Non-pigmented ciliary epithelial cell (primary cell): ENCODE measurements at places on chromosomes 13 and 19.
A peak's percentile ranks its signal among the peaks of the same experiment; 100 is the strongest.

- DNase-seq: no peak
Observed at GRCh38 chr19:33484226-33484774, 37.3 kb downstream of the PEPD start.

DNA sequence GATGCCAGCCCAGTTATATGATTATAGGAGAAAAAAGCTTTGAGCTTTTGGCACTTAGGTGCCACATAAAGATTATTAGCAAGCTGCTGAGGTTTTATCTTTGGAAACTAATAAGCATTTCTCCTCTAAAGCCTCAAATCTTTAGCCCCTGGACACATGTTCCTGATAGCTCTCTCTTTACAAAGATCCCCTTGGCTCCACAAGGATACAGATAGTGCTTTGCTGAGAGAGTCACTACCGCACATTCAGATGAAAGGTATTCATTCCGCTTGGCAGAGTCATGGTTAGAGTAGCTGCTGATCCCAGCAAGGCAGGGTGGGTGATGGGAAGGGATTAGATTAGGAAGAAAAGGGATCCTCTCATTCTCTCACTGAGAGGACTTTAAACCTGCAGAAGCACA is 28.2 kb upstream of the PSG7 start:
- peak; percentile 47 for DNase-seq

DNA sequence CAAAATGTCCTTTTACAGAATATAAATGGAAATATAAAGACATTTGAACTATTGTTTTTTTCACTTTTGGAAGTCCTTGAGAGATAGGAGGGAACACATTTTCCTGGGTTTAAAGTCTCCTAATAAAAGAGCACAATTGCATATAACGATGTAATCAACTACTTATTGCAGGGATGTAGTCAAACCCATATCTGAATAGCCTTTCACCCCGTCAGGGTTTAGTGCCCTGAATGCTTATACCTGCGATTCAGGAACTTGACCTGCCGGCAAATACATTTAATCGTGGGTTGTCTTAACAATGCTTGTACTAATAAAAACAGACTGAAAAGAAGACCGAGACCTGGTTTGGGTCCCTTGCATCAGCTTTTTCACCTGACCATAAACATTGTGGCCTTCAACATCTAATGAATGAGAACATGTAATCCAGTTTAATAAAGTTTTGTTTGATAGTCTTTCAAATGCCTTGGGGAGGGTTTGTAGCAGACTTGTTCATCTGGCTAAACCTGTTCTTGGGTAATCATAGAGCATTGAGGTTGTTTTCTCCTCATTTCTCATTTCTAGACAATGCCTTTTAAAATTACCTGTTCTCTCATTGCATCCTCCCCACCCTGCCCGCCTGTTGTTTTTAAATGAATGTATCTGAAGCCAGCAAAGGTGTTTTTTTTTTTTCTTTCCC is 7.0 kb downstream of the KLF5 start:
- DNase-seq: no peak

- DNase-seq: no peak
Observed at GRCh38 chr13:112984954-112985802, 16.2 kb downstream of the MCF2L start.

DNA sequence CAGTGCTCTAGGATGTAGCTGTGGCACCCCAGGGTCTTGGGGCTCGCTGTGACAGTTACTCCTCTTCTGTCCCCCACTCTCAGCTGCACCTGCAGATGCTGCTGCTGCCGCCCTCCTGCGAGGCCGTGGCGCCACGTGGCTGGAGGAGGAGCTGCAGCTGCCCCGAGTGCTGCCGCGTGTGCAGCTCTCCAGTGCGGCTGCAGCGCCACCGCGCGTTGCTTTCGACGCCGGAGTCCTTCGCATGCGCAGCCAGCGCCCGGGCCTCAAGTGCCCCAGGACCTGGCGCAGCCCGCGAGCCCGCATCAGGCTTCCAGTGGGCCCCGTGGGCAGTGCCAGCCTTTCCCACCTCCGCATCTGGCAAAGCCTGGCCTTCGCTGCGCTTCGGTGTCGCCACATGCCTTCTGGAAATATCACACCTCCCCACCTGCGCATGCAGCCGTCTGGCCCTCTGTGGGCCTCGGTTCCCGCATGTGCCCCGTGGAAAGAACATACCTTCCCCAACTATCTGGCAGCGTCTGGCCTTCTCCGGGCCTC is 692 bp upstream of the ZNF580 start:
- no peak for DNase-seq

DNA sequence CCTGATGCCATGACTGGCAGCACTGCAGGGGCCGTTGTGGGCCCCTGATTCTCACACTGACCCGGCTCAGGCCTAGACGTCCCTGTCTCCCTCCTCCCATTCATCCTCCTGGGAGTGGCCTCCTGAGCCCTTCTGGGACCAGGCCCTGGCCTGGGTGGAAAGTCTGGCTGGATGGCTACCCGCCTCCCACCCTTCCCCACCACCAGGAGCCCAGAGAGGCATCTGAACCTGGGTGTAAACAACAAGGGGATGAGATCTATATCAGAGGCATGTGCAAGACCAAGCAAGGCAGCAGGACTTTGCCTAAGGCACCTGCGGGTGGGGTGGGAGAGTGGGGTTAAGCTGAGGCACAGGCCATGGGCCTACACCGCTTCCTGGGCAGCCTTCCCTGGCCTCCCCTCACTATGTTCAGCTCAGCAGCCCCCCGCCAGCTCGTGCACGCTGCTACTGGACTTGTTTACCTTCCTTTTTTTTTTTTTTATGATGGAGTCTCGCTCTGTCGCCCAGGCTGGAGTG is 22.0 kb upstream of the ASPDH start:
- DNase-seq: no peak

DNA sequence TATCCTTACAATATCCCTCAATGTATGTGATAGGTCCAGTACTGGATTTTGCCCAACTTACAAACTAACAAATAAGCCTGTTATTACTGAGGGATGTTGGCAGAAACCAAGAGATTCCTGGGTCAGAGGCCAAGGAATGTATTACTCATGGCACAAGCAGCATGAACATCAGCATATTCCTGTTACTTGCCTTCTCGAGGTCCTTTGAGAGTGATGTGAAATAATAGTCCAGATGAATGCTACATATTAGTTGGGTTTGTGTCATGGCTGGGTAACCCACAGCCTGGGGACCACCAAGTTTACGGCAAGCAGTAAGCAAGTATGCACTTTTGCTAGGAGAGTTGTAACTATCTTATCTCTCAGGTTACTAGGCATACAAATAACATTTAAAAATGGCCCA is 384.5 kb upstream of the GPC6 start:
- peak; percentile 49 for DNase-seq

DNA sequence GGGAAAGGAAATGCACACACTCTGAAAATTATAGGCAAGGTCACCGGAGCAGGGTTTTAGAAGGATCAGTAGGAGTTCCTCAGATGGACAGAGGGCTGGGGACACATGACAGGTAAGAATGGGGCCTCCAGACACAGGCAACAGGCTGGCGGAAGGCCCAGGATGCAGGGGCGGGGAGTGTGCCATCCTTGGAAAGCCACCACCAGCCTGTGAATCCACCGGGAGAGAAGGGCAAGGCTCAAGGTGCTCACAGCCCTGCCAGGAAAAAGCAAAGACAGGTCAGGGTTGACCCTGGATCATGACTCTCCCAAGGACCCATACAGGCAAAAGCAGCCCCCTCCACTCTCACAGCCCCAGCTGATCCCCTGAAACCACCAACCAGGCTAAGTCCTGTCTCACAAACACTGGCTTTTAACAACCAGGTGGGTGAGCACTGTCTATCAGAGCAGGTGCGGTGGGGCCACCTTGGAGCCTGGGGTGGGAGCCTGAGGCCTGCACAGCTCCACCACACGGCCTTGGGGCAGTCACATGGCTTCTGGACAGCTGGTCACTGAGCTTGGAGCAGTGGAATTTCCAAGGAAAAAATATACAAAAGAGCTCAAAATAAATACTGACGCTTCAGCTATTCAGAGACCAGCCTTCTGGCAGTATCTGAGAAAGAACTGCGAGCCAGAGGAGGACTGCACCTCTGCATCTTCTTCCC is 35.2 kb upstream of the ISYNA1 start:
- DNase-seq: no peak

DNA sequence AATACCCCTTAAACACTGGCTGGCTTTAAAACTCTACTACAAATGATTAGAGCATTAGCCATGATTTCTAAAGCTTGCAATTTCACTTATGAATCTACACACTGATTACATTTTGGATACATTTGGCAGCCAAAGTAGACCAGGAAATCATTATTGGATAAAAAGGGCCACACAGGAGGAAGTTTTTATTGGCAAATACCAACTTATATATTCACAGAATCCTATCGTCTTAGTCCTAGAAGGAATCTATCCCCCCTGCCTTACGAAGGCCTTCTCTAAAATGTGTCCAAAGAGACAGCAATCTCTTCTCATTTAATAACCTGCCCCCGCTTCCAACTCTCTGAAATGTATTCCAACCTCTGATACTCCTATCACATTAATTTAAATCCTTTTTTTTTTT is 52.5 kb downstream of the KLF5 start:
- no peak for DNase-seq

- no peak for DNase-seq
Observed at GRCh38 chr19:32349724-32350470, 4.5 kb downstream of the ZNF507 start.

DNA sequence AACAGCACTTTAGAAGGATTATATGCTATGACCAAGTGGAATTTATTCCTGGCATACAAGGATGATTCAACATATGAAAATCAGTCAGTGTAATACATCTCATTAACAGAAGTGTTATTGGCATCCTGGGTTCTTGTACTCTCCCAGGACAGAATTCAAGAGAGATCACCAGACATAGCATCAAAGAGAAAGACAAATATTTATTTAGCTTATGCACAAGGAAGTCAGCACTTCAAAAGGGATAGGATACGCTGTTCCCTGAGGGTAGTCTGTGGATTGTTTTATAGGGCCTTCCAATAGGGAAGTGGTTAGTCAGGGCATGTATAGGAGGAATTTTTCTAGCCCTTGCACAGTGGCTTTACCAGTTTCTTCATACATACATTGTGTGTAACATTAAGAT is 1238.0 kb downstream of the PCDH17 start:
- no peak for DNase-seq

DNA sequence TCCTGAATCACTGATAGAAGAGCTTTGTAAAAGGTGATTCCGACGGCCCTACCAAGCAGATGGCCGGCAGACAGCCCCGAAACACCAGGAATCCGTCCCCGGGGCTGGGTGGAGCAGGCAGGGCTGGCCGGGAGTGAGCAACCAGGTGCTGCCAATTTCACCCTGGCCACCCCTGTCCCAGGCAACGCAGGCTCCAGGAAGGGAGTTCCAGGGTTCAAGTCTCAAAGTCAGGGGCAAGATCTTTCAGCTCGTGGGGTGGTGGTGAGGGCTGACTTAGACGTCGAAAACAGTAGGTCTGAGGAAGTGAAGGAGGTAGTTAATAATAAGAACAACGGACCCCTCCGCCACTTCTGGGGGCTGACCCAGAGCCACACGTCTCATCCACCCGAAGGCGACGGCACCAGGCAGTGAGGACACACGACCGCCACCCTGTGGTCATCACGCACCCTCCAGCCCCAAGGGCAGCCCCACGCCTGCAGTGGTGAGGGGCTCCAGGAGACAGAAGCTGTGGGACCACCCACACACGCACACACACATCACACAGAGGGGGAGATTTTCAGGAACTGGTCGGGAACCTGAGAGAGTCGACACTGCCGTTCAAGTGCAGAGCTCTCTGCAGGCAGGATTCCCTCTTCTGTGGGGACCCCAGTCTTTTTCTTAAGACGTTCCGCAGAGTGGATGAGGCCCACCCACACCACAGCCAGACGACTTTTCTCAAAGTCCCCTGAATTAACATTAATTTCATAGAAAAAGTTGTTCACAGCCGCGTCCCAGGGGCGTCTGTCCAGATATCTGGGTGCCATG is 67.2 kb downstream of the SPACA7 start:
- no peak for DNase-seq

DNA sequence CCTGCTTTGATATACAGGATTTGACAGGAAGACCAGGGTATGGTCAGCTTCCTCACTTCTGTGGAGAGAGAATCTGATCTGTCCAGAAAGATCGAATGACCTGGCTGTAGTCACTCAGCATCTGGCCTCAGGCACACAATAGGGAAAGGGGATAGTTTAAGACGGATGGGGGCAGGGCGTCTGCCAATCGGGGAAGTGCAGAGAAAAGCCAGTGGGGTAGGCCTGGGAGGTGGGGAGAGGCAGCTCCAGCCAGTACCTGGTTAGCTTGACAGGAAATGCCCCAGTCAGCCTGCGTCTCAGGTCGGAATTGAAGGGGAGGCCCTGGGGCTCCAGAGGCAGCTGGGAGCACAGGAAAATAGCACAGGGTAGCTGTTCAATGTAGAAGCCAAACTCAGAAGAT is 12.4 kb downstream of the ZNF444 start:
- no peak for DNase-seq

GRCh38 chr19:19651076-19651475 is 7.6 kb upstream of the GMIP start:
- DNase-seq: no peak

DNA sequence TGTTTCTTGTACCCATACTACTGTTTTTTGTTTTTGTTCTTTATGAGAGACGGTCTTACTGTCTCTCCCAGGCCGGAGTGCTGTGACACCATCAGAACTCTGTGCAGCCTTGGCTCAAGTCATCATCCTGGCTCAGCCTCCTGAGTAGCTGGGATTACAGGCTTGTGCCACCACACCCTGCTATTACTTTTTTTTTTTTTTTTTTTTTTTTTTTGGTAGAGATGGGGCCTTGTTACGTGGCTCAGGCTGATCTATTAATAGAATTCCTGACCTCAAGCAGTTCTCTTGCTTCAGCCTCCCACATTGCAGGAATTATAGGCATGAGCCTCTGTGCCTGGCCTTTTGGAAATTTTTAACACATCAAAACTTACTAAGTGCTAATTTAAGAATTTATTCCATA is 2.9 kb upstream of the ZNF304 start:
- peak; percentile 10 for DNase-seq

DNA sequence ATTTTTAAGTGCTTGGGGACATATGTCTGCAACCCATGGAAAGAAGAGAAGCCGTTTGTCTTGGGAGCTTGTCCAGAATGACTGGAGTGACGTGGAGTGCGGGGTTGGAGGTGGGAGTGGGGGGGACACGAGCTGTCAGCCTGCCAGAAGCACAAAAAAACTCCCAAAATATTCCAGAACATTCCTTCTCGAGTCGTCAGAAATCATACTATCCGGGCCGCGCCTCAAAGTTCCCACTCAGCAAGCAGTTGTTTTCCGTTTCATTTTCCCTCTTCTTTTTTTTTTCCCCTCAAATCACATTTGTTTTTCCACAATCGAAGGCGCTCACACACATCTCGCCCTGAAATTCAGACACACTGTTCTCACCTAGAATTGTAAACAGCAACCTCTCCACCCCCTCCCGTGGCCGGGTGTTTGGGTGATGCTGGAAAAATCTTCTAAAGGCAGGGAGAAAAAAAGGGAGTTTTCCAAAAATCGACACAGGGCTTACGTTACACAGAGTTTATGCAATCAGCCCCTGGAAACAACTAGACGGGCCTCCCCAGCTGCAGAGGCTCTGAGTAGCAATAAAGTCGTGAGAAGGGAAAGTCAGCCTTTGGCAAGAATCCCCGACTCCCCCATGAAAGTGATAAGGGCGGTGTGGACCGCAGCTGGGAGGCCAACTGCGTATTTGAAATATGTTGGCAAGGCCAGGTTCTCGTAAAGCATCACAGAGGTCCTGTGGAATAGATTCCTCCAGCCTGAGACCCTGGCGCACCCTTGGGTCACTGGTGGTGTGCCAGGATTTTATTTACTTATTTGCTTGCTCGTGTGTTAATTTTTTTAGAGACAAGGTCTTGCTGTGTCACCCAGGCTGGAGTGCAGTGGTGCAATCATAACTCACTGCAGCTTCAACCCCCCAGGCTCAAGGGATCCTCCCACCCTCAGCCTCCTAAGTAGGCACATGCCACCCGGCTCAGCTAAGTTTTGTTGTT is 31.2 kb upstream of the KLF2 start:
- DNase-seq: peak; percentile 78
